ENCODE measurements at places on chromosomes 2 and 18.

- DNase-seq: no peak
Measured at GRCh38 chr18:61201511-61201910, 131.7 kb upstream of the CDH20 start.

DNA sequence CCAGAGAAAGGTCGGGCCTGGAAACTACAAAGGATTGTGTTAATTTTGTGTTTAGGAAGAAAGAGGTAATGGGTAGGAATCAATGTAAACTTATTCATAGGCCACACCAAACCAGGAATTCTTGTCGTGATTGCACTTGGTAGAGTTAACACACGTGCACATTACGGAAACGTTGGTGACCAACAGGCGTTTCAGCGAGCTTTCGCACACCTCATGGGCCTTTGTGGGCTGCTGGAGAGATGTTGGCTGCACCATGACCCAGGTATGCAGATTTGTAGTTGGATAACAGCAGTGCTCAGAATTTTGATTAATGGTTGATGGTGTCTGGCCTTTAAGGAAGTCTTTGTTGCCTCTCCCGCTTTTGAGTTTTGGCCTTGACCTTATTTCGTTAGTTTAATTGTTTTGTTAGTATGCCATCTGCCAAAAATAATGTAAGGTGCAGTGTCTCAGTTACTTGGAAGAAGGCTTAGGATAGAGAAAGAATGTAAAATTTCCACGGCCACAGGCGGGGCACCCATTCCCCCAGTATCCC is 1.9 kb downstream of the ZNF236 start:
- DNase-seq: no peak

DNA sequence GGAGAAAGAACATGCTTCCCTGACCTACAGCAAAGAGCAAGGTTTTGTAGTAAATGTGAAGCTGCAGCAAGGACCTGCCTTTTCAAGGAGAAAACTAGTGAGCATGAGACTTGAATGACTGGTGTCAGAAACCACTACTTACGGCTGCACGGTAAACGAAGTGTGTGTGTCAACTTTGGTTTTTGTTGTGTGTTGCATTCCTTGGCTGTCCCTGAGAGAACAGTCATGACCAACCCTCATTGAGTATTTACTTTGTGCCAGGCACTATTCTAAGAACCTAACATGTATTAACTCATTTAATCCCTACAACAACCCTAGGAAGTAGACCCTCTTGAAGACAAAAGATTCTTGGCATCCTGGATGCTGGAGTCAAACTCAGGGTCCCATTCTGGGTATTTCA is 22.8 kb downstream of the ACMSD start:
- no peak for DNase-seq

GRCh38 chr18:23992089-23992940 is 22.2 kb upstream of the TTC39C start:
- DNase-seq: no peak

DNA sequence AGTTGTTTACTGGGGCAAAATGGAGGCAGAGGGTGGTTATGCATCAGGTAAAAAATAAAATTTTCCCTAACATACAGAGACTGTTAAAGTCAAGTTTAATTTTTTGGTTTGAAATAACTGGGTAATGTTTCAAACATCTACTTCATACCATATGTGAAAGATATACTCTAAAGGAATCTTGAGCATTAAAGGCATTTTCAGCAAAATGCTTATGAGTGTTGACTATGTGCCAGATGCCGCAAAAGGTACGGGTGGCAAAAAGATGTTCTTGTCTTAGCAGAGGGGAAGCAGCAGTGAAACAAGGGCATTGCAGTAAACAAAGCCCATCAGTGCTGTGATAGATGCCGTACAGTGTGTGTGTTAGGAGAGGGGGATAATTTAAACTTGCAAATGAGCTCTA is 263.1 kb upstream of the ID2 start:
- no peak for DNase-seq

- DNase-seq: no peak
Measured at GRCh38 chr2:38948995-38949394, 59.3 kb downstream of the ARHGEF33 start.

DNA sequence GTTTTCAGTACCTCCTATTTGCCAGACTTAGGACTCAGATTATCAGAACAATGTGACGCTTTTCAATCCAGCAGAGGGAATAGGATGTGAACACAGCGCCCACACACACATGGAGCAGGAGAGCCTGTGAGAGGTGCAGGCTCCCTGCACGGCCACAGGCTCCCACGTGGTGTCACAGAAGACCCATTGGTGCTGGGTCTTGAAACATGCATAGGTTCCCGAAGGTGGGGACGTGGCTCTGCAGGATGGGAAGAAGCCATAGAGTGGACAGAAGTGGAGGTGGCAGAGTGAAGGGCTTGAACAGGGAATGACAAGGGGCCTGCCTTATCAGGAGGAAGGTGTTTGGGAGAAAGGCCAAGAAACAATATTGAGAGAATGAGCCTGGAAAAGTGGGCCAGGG is 78.5 kb upstream of the BCL2L11 start:
- no peak for DNase-seq

GRCh38 chr18:5462227-5462626 is 81.6 kb downstream of the EPB41L3 start:
- DNase-seq: peak; percentile 97
